ENCODE measurements at places on chromosomes 6 and 20. TPM values are rescaled to one million over a fixed set of nuclear protein-coding genes. Genes with fewer than 3 reads are reported as not detected.
A peak's percentile ranks its signal among the peaks of the same experiment; 100 is the strongest.

DNA sequence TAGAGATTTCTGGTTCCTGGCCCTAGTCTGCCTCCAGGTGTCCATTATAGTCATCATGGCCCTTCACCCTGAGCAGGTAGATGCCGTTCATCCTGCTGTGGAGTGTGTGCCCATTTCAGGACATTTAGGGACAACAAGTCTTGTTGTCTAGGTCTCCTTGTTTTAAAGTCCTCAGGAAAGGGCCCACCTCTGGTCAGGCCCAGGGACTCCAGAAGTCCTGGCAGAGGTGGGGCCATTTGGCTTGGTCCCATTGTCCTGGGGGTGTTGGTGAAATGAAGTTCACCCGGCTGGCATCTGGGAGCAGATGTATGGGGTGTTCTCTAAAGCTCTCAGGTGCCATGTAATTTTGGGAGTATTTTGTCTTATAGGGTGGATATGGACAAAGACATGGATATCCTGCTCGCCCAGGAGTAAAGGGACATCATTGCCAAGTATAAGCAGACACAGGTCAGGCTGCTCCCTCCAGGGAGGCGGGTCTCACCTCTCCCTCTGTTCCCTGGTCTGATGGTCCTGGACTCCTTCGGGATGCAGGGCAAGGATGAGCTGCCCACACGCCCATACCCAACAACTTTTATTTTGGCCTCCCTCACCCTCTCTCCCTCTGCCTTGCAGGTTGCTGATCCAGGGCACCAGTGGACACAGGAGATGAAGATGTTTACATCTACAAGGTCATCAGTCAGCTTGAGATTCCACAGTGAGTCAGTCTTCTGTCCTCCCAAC lies 31.7 kb upstream of the MAS1L start:
- no peak for DNase-seq

- DNase-seq = no peak
These were observed 8.9 kb downstream of the PTPRK start for GRCh38 chr6:128511506-128511905.

DNA sequence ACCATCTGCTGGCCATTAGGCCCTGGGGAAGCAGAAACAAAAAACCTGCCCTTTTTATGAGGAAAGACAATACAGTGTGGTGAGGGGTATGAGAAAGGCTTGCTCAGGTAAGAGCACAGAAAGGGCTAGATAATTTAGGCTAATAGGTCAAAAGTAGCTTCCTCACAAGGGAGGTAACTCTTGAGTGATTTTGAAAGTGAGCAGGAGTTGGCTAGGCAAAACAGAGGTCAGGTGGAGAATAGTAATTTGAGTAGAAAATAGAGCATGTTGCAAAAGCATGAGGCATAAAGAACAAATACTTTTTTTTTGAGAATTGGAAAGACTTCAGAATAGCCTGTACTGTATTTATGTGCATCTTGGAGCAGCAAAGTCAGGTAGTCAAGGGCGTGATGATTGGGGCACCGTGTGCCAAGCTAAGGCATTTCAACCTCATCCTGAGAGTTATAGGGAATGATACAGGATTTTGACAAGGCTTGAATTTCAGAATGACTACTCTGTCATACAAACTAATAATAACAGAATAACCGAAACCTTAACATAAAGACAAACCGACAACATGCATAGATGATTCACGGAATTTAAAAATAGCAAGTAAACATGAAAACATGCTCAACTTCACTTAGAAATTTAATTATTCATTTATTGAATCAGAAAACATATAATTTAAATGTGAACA lies 123.0 kb upstream of the ENPP5 start:
- no peak for DNase-seq

Gene ZSCAN12
- 7.1 TPM for total RNA-seq

DNA sequence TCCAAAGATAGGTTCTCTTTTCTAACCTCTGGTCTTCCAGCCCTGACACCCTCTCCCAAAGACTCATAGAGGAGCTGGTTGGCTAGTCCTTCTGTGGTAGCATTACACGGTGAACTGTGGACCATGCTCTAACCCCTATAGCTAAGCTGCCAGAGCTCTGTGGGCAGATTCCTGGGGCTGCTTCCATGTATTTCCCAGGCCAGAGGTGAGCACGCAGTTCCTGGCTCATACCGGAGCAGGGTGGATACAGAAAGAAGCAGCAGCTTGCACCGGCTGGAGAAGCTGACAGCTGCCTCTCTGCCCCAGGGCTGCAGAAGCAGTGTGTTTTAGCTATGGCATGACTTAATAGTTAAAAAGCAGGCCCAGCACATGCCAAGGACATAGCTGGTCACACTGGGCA lies 84.1 kb upstream of the FOXP4 start:
- no peak for DNase-seq

DNA sequence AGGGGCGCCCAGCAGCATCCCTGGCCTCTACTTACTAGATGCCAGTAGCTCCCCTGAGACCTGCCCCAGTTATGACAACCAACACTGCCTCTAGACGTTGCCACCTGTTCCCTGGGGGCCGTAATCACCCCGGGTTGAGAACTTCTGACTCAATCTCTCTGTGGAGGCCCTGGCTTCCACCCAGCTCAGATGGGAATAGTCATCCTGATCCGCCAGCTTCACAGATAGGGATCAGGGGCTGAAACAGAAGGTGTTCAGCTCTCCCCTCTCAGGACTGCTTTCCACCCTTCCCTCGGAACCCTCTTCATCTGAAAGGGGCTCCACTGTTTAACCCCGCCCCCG lies 3.3 kb downstream of the CAPN11 start:
- DNase-seq = peak; percentile 29

- DNase-seq = no peak
These were observed 1.3 kb downstream of the ZGPAT start for GRCh38 chr20:63709149-63709527.

- peak; percentile 32 for DNase-seq
These were observed 74.6 kb downstream of the SAMD3 start for GRCh38 chr6:130148181-130148580.

DNA sequence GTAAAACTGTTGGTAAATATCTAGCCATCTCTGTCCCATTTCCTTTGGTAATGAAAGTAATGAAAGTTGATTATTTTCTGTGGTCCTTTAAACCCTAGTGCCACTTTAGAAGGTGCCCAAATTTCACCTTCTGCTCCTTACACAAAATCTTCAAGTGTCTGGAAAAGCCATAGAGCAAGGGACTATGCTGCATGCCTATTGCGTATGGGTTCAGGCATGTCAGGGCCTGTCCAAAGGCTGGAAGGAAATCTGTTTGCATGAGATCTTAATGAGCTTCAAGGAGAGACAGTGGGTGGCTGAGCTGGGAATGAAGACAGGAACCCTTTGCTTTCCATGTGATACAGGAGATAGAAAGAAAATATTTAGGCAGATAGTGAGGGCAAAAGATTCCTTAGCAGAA lies 66.6 kb upstream of the CCN6 start:
- DNase-seq = no peak

Gene HLA-DRB5
- 5.9 TPM for total RNA-seq

Gene TRIM40
- not detected for total RNA-seq

- DNase-seq = no peak
These were observed 148.2 kb upstream of the RIPOR2 start for GRCh38 chr6:25083784-25084507.

GRCh38 chr6:10540073-10540746 lies 19.1 kb downstream of the GCNT2 start:
- DNase-seq = no peak

Gene ARMH2
- total RNA-seq = 0.40 TPM

DNA sequence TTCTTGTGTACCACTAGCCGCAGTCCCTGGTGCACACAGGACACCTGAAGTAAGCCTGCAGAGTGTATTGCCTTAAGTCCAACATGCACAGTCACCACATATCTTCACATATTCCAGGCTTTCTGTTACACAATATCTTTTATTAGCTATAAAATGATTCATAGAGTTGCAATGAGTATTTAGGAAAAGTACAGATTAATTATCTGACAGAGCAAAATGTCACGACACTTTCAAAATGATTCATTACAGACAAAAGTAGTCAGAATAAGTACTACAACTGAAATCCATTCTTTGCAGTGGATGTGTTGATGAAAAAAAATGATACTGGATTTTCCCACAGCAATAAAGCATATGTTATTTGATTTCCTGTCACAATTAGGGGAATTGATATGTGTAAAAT lies 199.5 kb upstream of the ASCC3 start:
- no peak for DNase-seq

DNA sequence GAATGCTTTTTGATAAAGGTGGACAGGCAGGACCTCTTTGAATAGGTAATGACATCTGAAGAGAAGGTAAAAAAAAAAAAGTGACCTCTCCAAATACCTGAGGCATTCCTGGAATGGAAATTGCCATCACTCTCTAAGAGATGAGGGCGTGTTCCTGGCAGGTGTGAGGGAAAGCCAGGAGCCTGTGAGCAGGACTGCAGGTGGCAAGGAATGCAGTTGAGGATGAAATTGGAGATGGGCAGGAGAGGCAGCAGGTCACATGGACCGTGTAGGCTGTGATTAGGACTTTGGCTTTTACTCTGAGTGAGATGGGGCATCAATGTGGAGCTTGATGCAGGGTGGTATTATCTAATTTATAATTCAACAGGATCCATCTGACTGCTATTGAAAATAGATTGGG lies 227.4 kb downstream of the LRFN2 start:
- no peak for DNase-seq

Gene SPTLC3
- 0.72 TPM for total RNA-seq
